ENCODE measurements at places on chromosomes 3 and 15. TPM values are rescaled to one million over a fixed set of nuclear protein-coding genes. Genes with fewer than 3 reads are reported as not detected.

The RTF1 gene
- total RNA-seq, result 30.2 TPM

- no peaks in the 10 kb centered on the region for H3K27me3 ChIP-seq
- H3K4me3 ChIP-seq, result no peak overlapping the region
- no peak overlapping the region for H3K27ac ChIP-seq
- H3K36me3 ChIP-seq, result no peaks in the 10 kb centered on the region
- no peaks in the 10 kb centered on the region for H3K4me1 ChIP-seq
- DNase-seq, result no peak
These were observed 590.8 kb downstream of the OTOL1 start for GRCh38 chr3:162087361-162087760.

DNA sequence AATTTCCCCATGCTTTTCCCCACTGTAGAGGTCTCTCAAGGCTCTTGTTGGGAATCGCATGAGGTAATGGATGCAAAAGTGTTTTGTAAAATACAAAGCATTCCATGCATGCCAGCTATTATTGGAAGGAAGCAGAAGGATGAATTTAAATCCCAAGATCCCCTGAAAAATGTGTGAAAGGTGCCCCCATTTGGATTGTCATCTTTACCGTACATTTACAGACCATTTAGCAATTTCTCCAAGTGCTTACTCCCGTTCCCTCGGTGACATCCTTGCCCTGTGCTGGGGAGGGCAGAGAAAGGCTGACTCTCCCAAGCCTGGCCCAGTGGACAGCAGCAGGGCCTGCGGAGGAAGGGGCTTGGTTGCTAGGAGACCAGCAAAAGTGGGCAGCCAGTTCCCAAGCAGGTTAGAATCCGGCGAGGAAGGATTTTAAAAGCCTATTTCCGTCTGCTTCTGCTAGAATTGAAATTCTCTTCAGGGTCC, 31.1 kb upstream of the NEO1 start:
- no peak overlapping the region for H3K4me3 ChIP-seq
- no peak overlapping the region for H3K27ac ChIP-seq
- peaks cover 4% of the 10 kb centered on the region for H3K36me3 ChIP-seq
- DNase-seq, result no peak
- no peaks in the 10 kb centered on the region for H3K27me3 ChIP-seq

The SYNPR gene
- not detected for total RNA-seq

- peak overlapping the region; percentile 53 for H3K4me3 ChIP-seq
- H3K27me3 ChIP-seq, result no peaks in the 10 kb centered on the region
- H3K36me3 ChIP-seq, result peaks cover 93% of the 10 kb centered on the region
These were observed 68.3 kb downstream of the KLHL25 start for GRCh38 chr15:85726454-85726853.

The LSM3 gene
- 12.9 TPM for total RNA-seq

The CATSPER2 gene
- total RNA-seq, result 7.0 TPM

The LMCD1 gene
- 0.83 TPM for total RNA-seq

The ARPP21 gene
- not detected for total RNA-seq

- H3K4me1 ChIP-seq, result peaks cover 16% of the 10 kb centered on the region
- peaks cover 17% of the 10 kb centered on the region for H3K27me3 ChIP-seq
- no peak overlapping the region for H3K27ac ChIP-seq
- no peaks in the 10 kb centered on the region for H3K36me3 ChIP-seq
- DNase-seq, result no peak
- no peak overlapping the region for H3K4me3 ChIP-seq
These were observed 124.2 kb downstream of the LIPC start for GRCh38 chr15:58556028-58556361.

The SLC35G2 gene
- 7.6 TPM for total RNA-seq

DNA sequence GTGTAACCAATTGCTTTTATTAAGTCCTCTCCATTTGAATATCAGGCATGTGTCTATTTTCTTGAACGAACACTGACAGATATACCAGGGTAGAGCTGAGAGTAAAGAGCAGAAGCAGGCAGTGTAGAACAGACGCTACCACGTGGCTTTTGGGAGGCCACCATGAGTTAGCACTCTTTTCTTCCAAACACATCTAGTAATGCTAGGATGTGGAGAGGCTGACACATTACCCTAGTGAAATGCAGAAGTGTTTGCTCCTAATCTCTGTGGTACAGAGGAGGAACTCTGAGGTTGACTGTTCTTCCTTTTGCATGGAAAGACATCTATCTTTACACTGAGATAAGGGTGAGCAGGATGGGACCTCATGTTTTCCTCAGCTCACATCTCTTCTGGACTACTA, 216.3 kb downstream of the SATB1 start:
- DNase-seq, result no peak
- H3K4me1 ChIP-seq, result no peaks in the 10 kb centered on the region
- H3K36me3 ChIP-seq, result no peaks in the 10 kb centered on the region
- no peak overlapping the region for H3K4me3 ChIP-seq

DNA sequence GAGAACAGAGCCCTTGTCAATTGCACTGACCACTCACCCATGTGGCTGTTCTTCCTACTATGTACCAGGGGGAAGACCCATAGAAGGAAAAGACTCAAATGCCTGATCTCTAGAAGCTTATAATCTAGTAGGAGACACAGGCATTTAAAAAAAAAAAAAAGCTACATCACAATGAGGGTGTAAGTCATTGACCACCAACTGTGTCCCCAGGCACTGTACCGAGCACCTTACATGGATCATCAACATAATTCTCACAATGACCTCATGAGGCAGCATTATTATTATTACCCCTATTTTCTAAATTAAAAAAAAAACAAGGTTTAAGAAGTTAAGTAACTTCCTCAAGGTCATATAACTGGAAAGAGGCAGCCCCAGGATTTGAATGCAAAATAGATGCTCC, 247.4 kb downstream of the SHOX2 start:
- DNase-seq, result peak; percentile 18
- no peaks in the 10 kb centered on the region for H3K27me3 ChIP-seq
- peaks cover 6% of the 10 kb centered on the region for H3K4me1 ChIP-seq
- H3K27ac ChIP-seq, result no peak overlapping the region
- no peaks in the 10 kb centered on the region for H3K36me3 ChIP-seq

GRCh38 chr15:96695426-96695825, 364.9 kb downstream of the NR2F2 start:
- no peak overlapping the region for H3K4me3 ChIP-seq
- no peaks in the 10 kb centered on the region for H3K4me1 ChIP-seq
- peaks cover 70% of the 10 kb centered on the region for H3K27me3 ChIP-seq
- no peaks in the 10 kb centered on the region for H3K36me3 ChIP-seq

The PLSCR1 gene
- 79.2 TPM for total RNA-seq

The HCN4 gene
- total RNA-seq, result not detected

DNA sequence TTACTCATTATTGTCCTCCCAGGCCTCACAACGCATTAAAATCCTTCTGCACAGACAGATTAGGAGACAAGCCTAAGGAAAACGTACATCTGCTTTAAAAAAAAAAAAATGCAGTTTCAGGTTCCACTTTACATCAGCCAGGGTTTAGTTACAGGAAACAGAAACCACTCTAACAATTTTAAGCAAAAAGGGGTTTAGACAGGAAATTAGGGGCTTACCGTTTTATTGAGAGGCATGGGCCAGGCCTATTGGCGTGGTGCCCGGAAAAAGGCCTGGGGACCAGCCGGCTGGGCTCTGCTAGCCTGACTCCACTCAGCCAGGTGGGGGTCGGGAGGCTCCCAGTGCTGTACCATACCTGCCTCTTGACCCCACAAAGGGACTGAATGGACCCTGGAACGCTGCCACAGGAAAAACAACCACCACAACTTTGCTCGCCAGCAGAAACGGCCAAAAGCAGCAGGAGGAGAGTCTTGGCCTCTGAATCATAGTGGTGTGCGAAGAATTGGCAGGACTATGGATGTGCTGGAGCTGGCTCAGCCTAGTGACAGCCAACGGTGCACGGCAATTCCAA, 124.3 kb downstream of the CHSY1 start:
- H3K4me1 ChIP-seq, result peaks cover 35% of the 10 kb centered on the region
- peak; percentile 86 for DNase-seq
- no peaks in the 10 kb centered on the region for H3K36me3 ChIP-seq
- no peaks in the 10 kb centered on the region for H3K27me3 ChIP-seq
- H3K4me3 ChIP-seq, result peak overlapping the region; percentile 67

- no peak overlapping the region for H3K4me3 ChIP-seq
- no peaks in the 10 kb centered on the region for H3K36me3 ChIP-seq
- DNase-seq, result no peak
These were observed 128.3 kb downstream of the TPRA1 start for GRCh38 chr3:127462111-127462655.

The SUCNR1 gene
- total RNA-seq, result not detected

DNA sequence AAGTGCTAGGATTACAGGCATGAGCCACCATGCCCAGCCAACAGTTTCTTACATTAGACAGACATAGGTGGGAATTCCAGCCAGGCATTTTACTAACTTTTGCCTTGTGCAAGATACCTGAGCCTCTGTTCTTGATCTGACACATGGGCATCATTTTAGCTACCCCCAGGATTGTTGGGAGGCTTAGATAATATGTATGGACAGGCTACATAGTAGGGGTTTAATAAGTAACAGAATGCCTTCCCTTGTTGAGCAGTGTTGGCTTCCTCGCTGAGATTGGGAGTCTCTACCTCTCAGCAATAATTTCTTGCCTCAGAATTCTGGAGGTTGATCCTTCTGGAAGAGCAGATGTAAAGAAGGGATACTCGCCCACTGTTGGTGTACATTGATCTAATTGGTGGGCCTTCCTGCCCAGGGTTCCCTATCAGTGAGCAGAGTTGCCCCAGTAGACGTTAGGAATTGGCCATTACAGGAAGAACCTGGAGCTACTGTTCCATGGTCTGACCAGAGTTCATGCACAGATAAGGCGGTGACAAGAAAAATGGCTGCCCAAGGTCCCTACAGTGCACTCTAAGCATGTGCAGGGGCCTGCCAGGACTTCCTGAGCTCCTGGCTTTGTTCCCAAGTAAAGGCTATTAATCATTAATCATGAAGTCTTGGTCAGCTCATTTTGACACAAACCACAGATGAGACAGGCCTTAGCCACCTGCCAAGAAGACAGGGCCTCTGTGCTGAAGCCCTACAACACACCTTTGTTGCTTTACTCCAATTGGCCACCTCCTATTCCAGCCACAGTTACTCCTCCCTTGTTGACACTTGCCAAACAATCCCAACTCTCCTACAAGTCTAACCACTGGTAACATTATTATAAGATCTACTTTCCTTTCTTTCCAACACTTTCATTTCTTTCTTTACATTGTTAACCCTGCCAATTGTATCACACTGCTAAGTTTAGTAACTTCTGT, 5.0 kb upstream of the IL17RE start:
- peaks cover 28% of the 10 kb centered on the region for H3K36me3 ChIP-seq
- DNase-seq, result peak; percentile 96
- H3K4me1 ChIP-seq, result peaks cover 59% of the 10 kb centered on the region
- no peaks in the 10 kb centered on the region for H3K27me3 ChIP-seq
- H3K4me3 ChIP-seq, result peak overlapping the region; percentile 33

DNA sequence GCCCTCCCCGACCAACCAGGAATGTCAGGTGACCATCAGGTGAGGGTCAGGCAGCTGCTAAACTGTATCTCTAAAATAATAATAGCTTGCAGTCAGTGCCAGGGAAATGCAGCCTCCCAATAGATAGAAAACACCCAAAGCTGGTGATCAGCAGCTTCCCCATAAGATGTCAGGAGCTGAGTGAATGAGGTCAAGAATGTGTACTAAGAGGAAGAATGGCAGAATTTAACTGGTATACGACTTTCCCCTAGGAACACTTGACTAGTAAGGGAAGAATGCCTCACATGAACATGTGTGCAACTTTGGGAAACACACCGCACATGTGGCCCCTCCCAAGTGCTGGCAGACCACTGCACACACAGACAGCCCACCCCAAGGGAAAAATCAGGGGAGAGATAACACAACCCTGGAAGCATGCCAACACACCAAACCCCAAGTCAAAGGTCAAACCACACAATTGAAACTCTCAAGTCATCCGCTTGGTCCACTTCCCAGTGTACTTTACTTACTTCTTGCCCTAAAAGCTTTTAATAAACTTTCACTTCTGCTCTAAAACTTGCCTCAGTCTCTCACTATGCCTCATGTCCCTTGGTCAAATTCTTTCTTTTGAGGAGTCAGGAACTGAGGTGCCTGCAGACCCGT, 806.5 kb downstream of the OTOL1 start:
- H3K4me1 ChIP-seq, result peaks cover 7% of the 10 kb centered on the region
- no peak overlapping the region for H3K27ac ChIP-seq
- H3K36me3 ChIP-seq, result no peaks in the 10 kb centered on the region
- DNase-seq, result no peak
- no peak overlapping the region for H3K4me3 ChIP-seq
- no peaks in the 10 kb centered on the region for H3K27me3 ChIP-seq

The RPN1 gene
- total RNA-seq, result 240 TPM

GRCh38 chr3:29226706-29227105, 54.2 kb upstream of the RBMS3 start:
- H3K4me3 ChIP-seq, result no peak overlapping the region
- H3K27me3 ChIP-seq, result no peaks in the 10 kb centered on the region
- no peaks in the 10 kb centered on the region for H3K4me1 ChIP-seq
- H3K36me3 ChIP-seq, result peaks cover 6% of the 10 kb centered on the region

The RTP3 gene
- total RNA-seq, result not detected

DNA sequence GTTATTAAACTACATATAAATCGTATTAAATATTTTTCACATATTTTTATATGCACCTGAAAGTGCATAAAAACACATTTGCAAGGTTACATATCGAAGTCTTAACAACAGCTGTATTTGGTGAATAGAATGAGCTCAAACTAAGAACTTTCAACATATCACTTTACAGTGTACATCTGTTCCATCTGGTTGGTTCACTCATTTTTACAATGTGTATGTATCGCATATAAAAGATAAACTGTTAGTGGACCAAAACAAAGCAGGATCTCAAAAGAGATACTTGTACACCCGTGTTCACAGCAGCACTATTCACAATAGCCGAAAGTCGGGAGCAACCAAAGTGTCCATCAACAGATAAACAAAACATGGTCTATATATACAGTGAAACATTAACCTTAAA, 55.8 kb downstream of the TBL1XR1 start:
- H3K27ac ChIP-seq, result peak overlapping the region; percentile 16
- H3K4me3 ChIP-seq, result no peak overlapping the region
- no peak for DNase-seq
- peaks cover 26% of the 10 kb centered on the region for H3K4me1 ChIP-seq
- peaks cover 23% of the 10 kb centered on the region for H3K36me3 ChIP-seq
- H3K27me3 ChIP-seq, result no peaks in the 10 kb centered on the region

DNA sequence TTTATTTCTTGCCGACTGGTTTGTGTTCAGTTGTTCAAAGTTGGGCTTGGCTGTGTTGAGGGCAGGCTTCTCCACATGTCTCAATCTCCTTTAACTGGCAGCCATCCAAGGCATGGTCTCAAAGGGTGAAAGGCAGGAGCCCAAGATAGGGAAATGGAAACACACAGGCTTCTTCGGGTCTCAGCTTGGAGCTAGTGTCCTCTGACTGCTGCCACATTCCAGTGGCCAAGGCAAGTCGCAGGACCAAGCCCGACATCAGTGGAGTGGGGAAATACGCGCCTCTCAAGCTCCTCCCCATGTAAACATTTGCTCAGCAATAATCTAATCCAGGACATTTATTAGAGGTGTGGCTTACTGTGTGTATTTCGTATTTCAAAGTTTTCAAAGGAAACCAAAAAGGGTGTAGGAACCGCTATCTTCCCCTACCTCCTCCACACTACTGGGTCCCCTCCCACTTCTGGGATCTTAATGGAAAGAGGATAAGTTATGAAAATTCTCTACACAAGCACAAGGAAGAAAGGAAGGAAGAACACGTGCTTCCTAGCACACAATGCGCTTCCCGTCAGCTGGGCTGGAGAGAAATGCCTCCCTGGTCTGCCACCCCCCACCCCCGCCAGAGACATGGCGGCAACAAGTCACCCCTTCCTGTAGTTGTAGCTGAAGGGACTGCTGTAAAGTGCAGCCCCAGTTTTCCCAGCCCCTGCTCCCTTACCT, 181.7 kb downstream of the FAM43A start:
- H3K36me3 ChIP-seq, result no peaks in the 10 kb centered on the region
- H3K4me1 ChIP-seq, result peaks cover 27% of the 10 kb centered on the region
- peak; percentile 37 for DNase-seq
- no peak overlapping the region for H3K4me3 ChIP-seq
- no peak overlapping the region for H3K27ac ChIP-seq
- no peaks in the 10 kb centered on the region for H3K27me3 ChIP-seq

GRCh38 chr3:140954576-140954975, 12.9 kb downstream of the SLC25A36 start:
- H3K36me3 ChIP-seq, result peaks cover 12% of the 10 kb centered on the region
- H3K4me3 ChIP-seq, result no peak overlapping the region
- no peak overlapping the region for H3K27ac ChIP-seq
- no peaks in the 10 kb centered on the region for H3K27me3 ChIP-seq

Data from MCF 10A (cell line).